ENCODE measurements at places on chromosomes 6 and 20. TPM values are rescaled to one million over a fixed set of nuclear protein-coding genes. Genes with fewer than 3 reads are reported as not detected.

The CLDN20 gene
- total RNA-seq, result not detected

DNA sequence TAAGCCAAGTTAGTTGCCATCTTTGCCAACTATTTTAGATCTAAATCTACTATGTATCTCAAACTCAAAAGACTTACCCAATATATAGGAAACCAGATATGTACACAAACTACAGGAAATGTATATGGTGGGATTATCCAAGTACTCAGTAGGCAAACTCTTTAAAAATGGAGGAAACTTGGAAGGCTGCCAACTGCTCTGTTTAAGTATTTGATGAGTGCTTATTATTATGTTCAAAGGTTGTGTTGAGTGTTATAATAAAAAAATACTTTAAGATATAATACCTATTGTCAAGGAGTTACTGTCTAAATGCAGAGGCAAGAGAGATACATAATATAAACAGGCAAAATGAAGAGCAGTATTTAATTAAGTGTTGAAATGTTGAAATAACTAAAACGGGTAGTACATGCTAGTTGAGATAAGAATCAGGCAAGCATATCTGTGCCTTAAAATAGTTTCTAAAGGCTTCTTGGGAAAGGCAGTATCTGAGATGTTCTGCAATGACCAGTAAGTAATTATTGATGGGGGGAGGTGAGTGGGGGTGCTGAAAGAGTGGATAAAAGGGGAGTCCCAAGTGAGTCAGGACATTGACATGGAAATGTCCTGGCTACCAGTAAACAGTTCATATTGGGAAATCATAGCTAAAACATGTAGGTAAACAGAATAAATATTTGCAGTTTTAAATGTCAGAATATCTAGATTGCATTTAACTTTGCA, 6.5 kb upstream of the DST start:
- H3K4me1 ChIP-seq, result peaks cover 14% of the 10 kb centered on the region
- no peak for DNase-seq
- no peak overlapping the region for H3K4me3 ChIP-seq
- H3K27me3 ChIP-seq, result no peaks in the 10 kb centered on the region
- no peak overlapping the region for H3K27ac ChIP-seq

The CFAP61 gene
- 2.6 TPM for total RNA-seq

GRCh38 chr20:53157443-53158408, 185.6 kb downstream of the TSHZ2 start:
- H3K36me3 ChIP-seq, result peaks cover 1% of the 10 kb centered on the region
- H3K4me1 ChIP-seq, result peaks cover 9% of the 10 kb centered on the region
- no peak for DNase-seq

The C20orf202 gene
- total RNA-seq, result 0.26 TPM

DNA sequence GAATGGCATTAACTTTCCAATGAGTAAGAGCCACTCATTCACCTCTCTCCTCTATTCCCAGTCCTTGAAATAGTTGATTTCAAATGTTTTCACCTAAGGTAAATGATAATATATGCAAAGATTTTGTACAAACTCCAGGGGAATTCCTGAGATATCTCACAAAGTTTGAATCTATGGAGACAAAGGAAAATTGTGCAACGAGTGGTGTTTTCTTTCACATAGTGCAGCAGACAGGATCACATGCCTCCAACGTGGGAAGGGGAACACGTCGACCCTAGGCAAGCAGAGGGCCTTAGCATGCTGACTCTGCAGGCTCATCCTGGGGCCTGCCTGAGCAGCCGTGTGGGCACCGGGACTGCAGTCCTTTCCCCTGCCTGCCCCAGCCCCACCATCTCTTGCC, 195.6 kb upstream of the THBS2 start:
- no peak for DNase-seq
- peaks cover 9% of the 10 kb centered on the region for H3K4me1 ChIP-seq
- H3K36me3 ChIP-seq, result no peaks in the 10 kb centered on the region
- H3K4me3 ChIP-seq, result no peak overlapping the region
- H3K27me3 ChIP-seq, result peaks cover 3% of the 10 kb centered on the region
- H3K27ac ChIP-seq, result no peak overlapping the region

GRCh38 chr6:139497345-139497961, 123.0 kb upstream of the CITED2 start:
- no peak for DNase-seq
- no peak overlapping the region for H3K4me3 ChIP-seq
- H3K27me3 ChIP-seq, result no peaks in the 10 kb centered on the region
- no peaks in the 10 kb centered on the region for H3K36me3 ChIP-seq
- H3K4me1 ChIP-seq, result no peaks in the 10 kb centered on the region
- H3K27ac ChIP-seq, result no peak overlapping the region

- no peaks in the 10 kb centered on the region for H3K36me3 ChIP-seq
- H3K4me3 ChIP-seq, result no peak overlapping the region
- no peak overlapping the region for H3K27ac ChIP-seq
- H3K27me3 ChIP-seq, result peaks cover 21% of the 10 kb centered on the region
- H3K4me1 ChIP-seq, result no peaks in the 10 kb centered on the region
- no peak for DNase-seq
Measured at GRCh38 chr6:163665464-163665863, 250.9 kb downstream of the QKI start.

The RAET1L gene
- total RNA-seq, result not detected

DNA sequence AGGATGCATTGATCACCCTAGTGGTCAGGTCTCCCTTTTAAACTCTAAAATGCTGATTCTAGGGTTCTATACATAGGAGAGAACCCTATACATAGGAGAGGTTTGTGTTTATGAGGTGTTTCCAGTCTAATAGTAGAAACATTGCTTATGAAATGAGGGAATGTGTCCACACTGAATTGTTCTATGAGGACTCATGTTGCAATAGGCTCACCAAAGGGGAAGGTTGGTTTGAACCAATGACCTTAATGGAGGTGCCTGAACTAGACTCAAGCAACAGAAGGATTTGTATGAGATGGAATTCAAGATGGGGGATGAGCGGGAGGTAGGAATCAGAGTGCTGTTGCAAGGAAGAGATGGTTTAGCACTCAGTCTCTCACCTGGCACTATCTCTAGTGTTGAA, 33.5 kb upstream of the UBR2 start:
- peaks cover 3% of the 10 kb centered on the region for H3K27me3 ChIP-seq
- no peaks in the 10 kb centered on the region for H3K4me1 ChIP-seq
- no peak for DNase-seq

- no peak overlapping the region for H3K27ac ChIP-seq
- H3K27me3 ChIP-seq, result no peaks in the 10 kb centered on the region
- no peak for DNase-seq
- peaks cover 62% of the 10 kb centered on the region for H3K4me1 ChIP-seq
- H3K4me3 ChIP-seq, result no peak overlapping the region
Measured at GRCh38 chr6:21101694-21102093, 491.9 kb upstream of the SOX4 start.

GRCh38 chr6:16316741-16317251, 78.4 kb downstream of the GMPR start:
- no peak overlapping the region for H3K27ac ChIP-seq
- no peak overlapping the region for H3K4me3 ChIP-seq
- no peaks in the 10 kb centered on the region for H3K27me3 ChIP-seq
- DNase-seq, result no peak

The SLC17A2 gene
- total RNA-seq, result not detected

Data from progenitor cell of endocrine pancreas (in vitro differentiated cells).